Right ventricle myocardium inferior (tissue), 1 donor: ENCODE measurements at places on chromosomes 11 and 22. TPM values are rescaled to one million over a fixed set of nuclear protein-coding genes. Genes with fewer than 3 reads are reported as not detected.

- no peak for DNase-seq
These were observed 58.1 kb upstream of the FAM181B start for GRCh38 chr11:82791779-82792178.

DNA sequence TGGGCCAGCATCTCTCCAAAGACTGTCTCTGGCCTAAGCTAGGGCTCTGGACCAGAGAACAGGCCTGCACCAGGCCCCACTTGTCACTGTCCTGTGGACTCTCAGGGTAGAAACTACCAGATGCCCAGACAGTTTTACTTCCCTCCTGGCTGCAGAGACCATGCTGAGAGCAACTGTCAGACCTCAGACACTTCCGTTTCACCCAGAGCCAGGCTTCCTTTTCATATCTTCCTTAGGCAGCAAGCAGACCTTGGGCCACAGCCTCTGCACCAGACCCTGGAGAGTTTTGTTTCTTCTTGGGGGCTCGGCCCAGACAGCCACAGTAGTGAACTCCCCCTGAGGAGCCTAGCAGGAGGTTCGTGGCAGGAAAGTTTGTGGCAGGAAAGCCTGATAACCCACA is 12.1 kb upstream of the FCHSD2 start:
- DNase-seq: no peak

DNA sequence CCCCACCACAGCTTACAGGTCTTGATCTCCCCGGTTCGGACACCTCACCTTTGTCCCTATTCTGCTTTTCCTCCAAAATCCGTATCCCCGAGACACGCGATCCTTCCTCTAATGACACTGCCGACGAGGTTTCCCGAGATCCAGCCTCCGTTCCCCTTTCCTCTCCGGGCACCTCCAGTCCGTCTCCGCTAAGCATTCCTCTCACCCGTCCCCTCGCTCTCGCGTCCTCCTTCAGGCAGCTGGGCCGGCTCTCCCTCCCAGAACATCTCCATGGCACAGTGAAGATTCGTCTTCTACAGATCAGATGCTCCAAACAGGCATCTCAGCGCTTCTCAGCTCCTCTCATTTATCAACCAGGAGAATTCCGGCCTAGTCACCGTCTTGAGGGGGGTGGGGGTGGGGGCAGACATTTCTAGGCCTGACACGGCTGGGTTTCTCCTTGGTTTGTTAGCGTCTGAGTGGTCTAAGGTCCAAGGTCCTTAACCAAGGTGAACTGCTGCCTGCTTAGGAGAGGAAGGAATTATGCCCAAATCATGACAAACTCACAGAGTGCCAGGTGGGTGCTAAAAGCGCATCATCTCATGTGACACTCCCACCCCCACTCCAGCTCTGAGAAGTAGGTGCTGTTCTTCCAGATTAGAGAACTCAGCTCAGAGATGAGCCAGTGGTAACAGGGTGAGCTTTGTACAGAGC is at the start of gene SPTBN2:
Gene SPTBN2, minus strand, starts transcription at position 524 of the 693 bp plus-strand sequence. CDS start 7,976 bp downstream, outside the sequence.
- DNase-seq: no peak

GRCh38 chr11:107623183-107623582 is 32.2 kb downstream of the ELMOD1 start:
- DNase-seq: no peak

- no peak for DNase-seq
These were observed 28.4 kb downstream of the TRIM29 start for GRCh38 chr11:120109531-120109930.

- DNase-seq: no peak
These were observed 4.0 kb downstream of the TAF10 start for GRCh38 chr11:6608011-6608410.

DNA sequence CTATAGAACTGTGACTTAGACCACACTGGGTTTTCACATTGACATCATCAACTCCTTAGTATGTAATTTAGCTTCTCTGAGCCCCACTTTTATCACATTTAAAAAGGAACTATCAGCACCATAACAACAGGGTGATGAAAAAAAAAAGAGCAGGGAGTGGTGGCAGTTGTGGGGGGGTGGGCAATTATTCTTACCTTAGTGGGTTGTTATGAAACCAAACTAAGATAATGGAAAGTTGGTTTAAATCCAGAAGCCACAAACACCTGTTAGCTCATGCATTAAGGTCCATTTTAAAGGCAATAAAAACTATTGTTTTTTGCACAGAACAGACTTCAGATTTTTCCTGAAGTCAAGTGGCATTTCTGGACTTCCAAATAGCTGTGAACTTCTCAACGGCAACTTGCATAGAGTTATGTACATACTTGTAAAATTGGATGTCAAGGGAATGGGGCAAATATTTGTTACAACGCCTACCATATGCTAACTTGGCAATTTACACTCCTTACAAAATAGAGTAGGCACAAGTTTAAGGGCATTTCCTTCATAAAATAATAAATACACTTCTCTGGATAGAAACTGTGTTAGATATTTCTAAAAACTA is 793.6 kb downstream of the DLG2 start:
- no peak for DNase-seq

- DNase-seq: peak; percentile 80
These were observed 25.4 kb upstream of the SORL1 start for GRCh38 chr11:121426476-121427399.

DNA sequence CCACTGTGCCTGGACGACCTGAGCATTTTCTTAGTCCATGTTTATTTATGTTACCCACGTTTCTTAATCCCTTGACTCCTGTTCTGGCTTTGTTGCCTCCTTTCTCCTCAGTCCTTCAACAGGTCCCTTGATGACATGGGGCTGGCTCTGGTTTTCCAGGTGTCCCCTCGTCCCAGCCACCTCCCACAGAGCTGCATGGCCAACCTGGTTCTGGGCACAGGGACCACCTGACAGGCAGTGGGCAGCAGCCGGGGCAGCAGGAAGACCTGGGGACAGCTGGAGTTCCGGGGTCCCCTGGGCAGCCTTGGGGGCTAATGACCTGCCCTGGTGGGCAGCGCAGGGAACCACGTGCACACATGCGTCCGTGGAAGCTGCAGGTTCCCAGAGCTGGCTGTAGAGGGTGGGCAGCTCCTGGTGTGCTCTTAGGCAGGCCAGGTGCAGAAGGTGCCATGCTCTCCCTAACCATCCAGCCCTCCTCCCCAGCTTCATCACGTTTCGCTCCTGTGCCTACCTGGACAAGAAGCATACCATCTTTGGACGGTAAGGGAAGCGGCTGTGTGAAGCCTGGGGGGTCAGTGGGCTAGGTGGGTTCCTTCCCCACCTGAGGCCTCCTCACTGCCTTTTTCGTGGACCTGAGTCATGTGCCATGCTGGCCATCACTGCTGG is 27.7 kb downstream of the PPIL2 start:
- no peak for DNase-seq

DNA sequence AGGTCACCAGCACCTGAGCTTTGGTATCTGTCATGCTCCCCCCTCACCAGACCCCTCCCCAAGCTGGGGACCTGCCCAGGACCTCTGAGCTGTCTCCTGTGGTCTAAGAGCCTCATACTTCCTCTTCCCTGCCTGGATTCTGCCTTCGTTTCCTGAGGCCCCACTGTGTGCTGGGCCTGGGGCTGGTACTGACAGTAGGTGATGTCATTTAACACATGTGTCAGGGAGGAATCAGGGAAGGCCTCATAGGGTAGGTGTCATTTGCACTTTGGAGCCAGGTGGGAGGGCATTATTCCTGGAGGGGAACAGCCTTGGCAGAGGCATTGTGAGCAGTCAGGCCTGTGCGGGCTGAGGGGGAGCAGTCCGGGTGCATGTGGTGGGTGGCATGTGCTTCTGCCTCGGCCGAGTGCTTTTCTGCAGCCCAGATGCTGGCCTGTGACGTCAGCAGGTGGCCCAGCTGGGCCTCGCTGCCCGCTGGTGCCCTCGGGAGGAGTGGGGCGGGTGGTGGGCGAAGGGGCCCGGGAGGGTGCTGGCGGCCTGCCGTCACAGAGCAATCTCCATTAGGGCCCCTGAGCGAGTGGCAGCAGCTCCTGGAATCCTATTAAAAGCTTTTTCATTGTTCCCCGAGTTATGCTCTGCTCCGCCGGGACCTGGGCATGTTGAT is 9.1 kb downstream of the FLRT1 start:
- DNase-seq: no peak

DNA sequence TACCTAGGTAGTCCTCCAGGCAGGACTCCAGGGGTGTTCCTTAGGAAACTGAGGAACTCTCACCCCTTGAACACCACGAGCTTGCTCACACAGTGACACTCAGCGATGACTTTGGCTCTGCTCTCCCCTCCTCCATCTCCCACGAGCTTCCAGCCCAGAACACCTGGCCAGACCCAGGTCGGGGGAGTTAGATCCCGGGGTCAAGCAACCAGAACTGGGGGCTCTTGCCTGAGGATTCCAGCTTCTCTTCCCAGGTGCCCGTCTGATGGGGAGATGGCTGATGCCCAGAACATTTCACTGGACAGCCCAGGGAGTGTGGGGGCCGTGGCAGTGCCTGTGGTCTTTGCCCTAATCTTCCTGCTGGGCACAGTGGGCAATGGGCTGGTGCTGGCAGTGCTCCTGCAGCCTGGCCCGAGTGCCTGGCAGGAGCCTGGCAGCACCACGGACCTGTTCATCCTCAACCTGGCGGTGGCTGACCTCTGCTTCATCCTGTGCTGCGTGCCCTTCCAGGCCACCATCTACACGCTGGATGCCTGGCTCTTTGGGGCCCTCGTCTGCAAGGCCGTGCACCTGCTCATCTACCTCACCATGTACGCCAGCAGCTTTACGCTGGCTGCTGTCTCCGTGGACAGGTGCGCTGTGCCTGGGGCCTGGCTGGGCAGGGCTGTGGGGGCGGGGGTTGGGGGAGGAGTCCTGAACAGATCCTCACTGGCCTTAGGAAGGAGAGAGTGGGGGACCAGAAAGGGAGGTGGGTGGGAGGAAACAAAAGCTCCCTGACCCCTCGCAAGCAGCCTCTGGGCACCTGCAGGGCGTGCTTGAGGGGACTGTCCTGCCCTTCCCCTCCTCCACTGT is at the start of gene GALR3:
Gene GALR3, plus strand, starts transcription at position 249 of the 852 bp plus-strand sequence. Its CDS starts 25 bp downstream, at position 274.
- DNase-seq: no peak

- peak; percentile 37 for DNase-seq
These were observed 592.0 kb downstream of the BRD1 start for GRCh38 chr22:49235463-49236300.

DNA sequence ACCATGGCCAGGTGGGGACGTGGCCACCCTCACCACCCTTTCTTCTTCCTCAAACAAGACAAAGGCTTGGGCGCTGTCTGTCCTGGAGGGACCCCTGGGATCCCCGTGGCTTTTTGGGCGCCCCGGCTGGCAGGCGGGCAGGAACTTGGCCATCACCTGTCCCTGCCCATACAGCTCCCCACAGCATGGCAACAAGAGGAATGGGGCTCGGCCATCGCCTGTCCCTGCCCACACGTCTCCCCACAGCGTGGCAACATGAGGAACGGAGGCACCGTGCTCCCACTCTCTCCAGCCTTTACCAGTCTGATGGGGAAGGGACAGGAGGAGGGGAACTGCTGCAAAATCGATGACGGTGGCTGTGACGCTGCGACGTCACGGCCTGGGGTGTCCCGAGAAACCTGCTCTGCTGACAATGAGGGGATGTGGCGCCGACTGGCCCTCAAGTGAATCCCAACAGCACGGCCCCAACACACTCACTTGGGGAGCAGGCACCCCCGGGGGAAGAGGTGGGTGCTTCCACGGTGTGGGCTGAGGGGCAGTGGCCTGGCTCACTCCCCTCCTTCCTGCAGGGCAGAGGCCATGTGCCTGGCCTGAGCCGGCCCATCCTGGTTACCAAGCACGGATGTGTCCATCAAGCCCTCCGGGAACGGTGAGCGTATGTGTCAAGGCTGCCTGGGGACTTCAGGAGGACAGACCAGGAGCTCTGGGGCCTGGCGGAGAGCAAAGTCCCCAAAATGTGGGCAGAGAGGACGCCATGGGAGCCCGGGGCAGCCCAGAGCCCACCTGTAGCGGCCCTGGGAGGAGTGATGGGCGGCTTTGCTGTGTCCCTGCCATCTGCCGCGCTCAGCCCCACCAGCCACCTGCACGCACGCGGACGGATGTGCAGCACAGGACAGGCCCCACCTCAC is 30.4 kb downstream of the TOLLIP start:
- DNase-seq: peak; percentile 63

DNA sequence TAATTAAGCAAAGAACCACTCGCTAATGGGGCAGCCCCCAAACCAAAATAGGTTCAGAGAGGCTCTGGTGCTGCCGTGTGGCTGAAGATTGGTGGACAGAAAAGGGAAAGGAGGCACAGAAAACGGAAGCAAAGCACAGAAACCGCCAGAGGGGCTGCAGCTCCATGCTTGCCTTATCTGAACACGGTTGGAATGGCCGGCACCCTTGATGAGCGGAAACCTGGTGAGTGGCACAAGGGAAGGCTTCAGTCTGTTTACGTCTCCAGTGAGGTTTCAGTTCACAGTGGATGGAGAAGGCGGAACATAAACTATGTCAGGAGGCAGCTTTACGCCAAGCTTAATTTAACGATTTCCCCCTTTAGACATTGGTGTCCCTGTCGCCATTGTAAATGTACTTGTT is 5.2 kb upstream of the PRR33 start:
- peak; percentile 35 for DNase-seq

DNA sequence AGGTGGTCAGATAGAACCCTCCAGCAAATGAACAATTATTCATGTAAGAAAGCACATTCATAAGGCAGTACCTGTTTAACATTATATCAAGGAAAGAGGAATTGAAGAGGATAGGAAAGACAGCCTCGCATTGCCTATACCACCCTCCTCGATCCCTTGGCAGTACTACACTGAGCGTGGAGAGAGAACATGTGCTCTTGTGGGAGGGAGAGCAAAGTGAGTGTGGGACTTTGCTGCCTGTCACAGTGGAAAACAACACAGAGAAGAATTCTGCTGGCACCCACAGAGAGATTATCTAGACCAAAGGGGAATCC is 17.5 kb upstream of the DDX10 start:
- no peak for DNase-seq

DNA sequence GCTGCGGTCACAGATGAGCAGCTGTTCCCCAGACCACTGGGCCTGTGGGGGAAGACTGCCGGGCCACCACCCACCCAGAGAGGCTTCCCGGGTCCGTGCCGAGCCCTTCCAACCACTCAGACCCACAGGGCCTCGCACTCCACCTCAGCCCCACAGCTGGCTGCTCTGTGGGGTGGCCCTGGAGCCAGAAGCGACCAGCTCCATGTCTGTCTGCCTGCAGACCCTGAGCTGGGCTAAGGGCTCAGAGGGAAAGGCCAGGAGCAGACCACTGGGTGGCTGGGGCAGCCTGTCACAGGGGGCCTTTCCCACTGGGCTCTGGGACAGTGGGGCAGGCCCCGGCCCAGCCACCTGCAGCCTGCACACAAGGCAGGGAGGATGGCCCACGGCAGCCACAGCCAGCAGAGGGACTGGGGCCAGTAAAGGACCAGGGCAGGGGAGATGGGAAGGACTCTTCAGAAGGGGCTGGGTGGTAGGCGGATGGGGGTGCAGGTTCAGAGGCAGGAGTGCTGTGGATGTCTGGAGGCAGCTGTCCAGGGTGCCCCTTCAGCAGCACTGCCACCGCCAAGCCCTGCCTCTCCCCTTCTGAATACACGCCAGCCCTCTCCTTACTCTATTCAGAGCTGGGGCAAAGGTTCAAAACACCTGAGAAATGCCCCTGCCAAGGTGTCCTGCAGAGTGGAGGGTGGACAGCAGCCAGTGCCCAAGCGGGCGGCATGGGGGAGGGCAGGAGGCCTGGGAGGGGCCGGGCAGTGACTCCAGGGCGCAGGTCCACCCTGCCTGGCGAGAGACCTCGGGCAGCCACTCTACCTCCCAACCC is 32.2 kb downstream of the GNB1L start:
- DNase-seq: no peak

The FADS1 gene
- 25.7 TPM for total RNA-seq

The KRTAP5-2 gene
- total RNA-seq: not detected

The MPPED2 gene
- total RNA-seq: 9.7 TPM
